ENCODE measurements at places on chromosomes 1 and 21.

GRCh38 chr1:224755586-224755985, 139.5 kb downstream of the CNIH3 start:
- DNase-seq = no peak

DNA sequence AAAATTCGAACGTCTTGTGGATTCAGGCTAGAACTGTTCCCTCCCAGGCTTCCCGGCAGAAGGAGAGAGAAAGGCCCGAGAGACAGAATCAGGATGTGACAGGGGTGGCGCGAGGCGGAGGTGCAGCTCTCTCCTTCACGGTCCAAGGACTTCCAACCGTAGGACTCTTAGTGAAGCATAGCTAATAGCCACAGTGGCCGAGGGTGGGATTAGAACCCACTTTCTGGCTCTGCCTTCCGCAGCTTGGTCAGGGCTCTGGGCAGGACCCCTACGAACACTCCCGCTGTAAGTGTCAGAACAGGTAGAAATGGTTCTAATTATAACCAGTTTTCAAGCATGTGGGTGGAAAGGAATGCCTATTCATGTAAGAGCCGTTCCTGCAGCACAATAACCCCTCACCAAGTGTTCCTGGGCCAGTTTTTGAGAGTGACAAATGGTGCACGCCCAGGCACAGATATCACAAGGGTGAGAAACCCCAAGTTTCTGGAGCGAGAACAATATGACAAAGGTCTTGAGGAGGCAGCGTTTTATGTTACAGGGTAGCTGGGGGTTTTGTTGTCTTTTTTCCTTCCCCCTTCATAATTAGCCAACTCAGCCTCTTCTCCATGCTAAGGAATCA, 86.4 kb downstream of the SYF2 start:
- DNase-seq = no peak

GRCh38 chr1:201565771-201566528, 27.0 kb downstream of the NAV1 start:
- no peak for DNase-seq

DNA sequence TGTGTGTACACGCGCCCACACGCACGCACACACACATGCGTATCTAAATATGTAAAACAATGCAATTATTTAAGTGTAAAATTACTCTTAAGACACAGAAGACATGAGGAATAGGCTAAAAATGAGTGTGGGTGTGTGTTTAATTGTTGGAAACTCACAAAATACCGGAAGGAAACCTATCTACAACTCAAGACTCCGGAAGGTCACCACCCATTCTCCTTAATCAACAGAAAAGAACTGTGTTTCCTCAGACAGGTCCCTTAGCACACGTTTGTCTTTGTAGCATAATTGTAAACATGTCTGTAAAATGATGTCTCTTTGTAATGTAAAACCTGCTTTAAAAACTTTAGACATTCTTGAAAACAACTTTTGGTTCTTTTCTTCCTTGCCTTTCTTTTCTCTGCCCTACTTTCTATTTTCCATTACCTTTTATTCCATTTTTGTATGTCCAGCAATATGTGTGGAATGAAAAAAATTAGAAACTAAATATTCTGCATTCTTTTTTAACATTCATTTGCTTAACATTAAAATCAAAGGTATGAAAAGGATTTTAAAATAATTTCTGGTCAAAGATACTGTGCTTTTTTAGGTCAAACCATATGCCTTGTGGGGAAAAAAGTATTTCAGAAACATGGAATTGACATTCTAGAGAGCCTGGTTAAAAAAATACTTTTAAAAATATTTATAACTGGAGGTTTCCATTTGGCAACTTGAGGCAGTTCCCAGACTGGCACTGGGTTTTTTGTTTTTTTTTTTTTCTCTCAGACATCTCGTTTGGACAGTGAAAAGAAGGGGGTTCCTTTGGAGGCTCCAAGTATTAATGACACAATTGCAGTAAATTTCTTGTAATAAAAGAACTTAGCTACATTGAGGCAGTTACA, 46.2 kb downstream of the ATP5PF start:
- DNase-seq = no peak

- no peak for DNase-seq
Measured at GRCh38 chr1:178901482-178902125, 30.7 kb upstream of the ANGPTL1 start.

DNA sequence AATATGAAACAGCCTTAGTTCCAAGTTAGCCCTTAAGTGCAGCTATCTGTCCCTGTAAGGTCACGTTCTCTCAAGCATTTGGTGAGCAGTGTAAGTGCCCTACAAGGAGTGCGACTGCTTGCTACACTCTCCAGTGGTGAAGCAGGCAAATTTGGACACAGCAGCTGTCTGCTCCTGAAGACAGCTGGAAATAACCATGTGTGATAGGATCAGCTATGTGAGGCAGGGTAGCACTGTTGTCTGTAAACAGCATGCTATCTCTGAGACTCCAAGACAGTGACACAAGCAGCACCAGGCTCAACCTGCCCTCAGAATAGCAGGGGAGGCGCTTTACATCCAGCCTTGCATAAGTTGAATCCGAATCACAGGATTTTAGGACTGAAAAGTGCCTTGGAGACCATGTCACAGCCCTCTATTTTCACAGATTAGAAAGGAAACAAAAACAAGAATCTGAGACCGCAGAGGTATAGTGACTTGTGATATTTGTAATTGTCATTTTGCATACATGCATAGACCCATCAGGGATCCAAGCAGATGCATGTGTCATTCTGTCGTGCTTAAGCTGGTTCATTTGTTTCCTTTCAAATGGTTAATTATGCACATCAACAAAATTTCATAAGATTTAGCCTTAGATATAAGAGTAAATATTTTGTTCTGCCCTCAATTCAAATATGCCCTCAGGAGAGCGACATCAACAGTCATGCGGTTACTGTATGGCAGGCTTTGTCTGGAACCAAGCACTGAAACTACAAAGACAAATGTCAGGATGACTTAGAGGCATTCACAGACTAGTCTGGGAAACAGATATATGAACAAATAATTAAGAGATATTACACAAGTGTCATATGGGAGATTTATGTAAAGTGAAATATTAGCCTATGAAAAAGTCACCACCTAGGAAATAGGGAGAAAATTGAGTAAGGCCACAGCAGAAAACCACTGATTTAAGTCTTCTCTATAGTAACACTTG, 134.9 kb upstream of the NRIP1 start:
- DNase-seq = no peak

DNA sequence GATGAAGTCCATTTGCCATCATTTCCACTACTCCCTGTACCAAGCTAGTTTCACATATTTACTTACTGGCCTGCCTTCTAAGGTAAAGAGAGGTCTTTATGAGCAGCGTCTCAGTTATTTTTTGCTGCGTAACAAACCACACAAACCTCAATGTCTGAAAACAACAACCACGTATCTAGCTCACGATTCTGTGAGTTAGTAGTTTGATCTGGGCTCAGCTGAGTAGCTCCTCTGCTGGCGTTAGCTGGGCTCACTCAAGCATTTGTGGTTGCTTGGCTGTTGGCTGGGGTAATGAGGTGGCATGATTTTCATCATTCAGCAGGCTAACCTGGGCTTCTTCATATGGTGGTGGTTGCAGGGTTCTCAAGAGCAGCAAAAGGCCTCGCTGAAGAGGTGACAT, 225.4 kb downstream of the FOXD2 start:
- no peak for DNase-seq

- DNase-seq = peak; percentile 53
Measured at GRCh38 chr1:118928739-118929554, 59.2 kb downstream of the TBX15 start.

DNA sequence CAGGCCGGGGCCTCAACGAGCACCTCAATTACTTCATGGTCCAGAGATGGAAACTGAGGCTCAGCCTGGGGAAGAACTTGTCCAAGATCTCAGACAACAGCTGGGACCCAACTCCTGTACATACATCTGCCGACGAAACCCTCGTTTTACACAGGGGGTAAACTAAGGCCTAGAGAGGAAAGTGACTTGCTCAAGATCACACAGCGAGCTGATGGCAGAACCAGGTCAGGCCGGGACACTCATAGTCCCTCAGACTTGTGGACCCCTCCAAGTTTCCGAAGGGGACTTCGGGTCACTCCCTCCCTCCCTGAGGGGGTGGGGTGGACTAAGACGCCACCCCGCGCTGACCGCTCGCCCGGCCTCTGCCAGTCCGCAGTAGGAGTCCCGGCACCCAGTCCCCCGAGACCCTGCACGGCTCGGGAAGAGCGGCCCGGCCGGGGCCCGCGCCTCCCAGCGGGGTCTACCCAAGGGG, 430 bp downstream of the WASF2 start:
- DNase-seq = peak; percentile 46

DNA sequence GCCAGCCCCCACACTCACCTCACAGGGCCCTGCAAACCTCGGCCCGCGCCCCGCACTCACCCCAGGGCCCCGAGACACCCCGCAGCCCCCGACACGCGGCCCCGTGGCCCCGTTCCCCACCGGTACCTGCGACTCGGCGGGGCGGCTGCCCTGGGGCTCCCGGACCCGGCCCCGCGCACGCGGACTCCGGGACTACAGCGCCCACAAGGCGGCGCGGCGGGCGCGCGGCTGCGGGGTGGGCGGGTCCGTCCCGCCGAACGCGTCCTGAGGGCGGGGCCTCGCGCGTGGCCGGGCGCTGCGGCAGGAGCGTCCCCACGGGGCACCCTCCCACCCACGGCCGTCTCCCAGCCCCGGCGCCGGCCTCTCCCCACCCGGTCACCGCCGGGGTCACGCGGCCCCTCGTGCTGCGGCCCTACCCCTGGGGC, at the start of gene SLC19A1:
Gene SLC19A1, minus strand, starts transcription at position 199 of the 425 bp plus-strand sequence. CDS start 4,481 bp downstream, outside the sequence.
- DNase-seq = peak; percentile 73

DNA sequence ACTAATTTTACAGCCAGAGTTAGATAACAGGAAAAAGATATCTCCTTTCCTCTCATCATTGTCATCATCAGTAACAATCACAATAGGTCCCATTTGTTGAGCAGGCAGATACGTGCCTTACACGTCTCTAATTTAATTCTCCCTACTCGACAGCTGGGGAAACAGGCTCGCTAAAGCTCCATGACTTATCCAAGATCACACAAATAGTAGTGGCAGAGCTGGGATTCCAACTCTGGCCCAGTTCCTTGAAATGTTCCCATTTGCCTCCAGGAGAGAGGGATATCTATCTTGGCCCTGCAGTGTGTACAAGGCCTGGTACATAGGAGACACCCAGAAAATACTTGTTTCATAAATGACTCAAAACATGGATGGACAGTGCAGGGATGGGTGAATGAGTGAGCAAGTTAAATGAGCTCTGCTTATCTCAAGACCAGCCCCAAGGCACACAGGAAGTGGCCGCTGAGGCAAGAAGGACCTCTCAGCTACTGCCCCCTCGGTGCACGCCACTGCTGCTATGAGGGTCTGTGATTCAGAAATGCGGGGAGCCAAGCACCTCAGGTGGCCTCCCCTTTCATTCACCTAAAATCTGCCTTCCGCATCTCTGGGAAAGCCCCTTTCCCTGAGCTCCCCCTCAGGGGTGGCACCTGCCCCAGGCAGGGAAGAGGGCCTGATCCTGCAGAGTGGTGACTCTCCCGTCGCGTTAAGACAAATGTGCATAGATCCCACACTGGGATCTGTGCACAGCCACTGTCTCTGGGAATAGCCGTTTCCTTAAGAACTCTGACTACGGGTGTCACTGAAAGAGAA, 3.6 kb downstream of the KCNN3 start:
- DNase-seq = no peak

DNA sequence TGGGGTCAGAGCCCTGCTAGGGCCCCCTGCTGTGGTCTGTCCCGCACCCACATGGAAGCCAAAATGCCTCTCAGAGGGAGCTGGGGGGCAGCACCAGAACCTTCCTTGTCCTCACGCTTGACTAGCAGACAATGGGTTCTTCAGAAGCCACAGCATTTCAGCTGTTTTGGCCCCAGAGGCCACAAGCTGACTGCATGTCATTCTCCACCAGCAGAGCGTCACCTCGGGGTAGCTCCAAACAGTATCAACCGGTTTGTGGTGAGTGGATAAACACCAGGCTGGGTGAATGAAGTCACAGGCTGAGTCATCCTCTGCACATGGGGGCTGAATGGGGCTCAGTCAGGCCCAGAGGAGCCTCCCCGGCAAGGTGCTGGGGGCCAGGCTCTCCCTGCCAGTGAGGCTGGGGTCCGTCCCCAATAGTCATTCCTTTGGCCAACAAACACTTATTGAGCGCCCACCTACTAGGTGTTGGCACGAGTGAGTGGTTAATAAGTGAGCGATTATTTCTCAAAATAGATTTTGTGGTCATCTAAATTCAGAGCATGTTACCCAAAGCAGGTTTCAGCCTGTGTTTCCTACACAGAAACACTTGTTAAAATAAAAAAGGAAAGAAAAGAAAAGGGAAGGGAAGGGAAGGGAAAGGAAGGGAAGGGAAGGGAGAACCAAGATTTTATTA, 9.1 kb downstream of the OLIG1 start:
- peak; percentile 37 for DNase-seq

DNA sequence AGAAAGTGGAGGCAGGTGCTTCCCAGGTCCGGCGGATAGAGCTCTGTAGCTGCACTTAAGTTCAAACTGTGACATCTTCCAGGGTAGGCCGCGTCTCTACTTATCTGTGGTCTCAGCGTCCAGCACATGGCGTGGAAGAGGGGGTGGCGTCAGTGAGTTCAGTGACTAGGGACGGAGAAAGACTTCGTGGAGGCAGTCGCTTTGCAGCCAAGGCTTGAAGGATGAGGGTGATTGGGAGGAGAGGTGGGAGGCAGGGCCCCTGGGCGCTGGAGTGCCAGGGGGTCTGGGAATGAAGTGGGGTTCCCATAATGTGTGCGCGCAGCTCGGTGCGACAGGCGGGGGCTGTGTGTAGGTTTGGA, 444 bp upstream of the AGO1 start:
- DNase-seq = no peak

GRCh38 chr1:155044365-155044764, 6.8 kb upstream of the ADAM15 start:
- DNase-seq = no peak

GRCh38 chr1:225850370-225850769, 31.8 kb downstream of the TMEM63A start:
- DNase-seq = no peak

GRCh38 chr1:110112143-110112542, at the start of gene UBL4B:
Gene UBL4B, plus strand, starts transcription at chr1:110112443. Its CDS starts 92 bp downstream, at chr1:110112535.
- no peak for DNase-seq

GRCh38 chr1:192732787-192733186, 76.1 kb upstream of the RGS2 start:
- peak; percentile 35 for DNase-seq

DNA sequence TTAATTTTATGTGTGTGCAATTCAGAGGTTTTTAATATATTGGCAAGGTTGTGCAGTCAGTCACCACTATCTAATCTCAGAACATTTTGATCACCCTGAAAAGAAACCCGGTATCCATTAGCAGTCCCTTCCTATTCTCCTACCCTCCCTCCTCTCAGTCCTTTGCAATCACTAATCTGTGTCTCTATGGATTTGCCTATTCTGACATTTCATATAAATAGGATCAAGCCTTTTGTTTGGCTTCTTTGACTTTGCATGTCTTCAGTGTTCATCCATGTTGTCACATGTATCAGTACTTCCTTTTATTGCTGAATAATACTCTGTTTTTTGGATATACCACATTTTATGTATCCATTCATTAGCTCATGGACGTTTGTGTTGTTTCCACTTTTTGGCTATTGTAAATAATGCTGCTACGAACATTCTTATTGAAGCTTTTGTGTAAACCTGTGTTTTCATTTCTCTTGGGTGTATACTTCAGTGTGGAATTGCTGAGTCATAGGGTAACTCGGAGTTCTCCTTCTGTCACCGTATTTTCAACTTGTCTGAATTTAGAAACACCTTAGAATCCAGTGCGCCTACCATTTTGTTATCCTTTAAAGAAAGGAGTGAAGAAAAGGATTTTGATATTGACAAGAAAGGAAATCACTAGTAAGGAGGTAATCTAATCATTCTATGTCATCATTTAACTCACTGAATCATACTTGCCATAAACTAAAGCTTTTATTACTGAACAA, 3.4 kb downstream of the CEP85 start:
- DNase-seq = no peak

Data from DND-41 (cell line).